Central memory CD8-positive, alpha-beta T cell (primary cell): ENCODE measurements at places on chromosomes 6 and 20.
A peak's percentile ranks its signal among the peaks of the same experiment; 100 is the strongest.

DNA sequence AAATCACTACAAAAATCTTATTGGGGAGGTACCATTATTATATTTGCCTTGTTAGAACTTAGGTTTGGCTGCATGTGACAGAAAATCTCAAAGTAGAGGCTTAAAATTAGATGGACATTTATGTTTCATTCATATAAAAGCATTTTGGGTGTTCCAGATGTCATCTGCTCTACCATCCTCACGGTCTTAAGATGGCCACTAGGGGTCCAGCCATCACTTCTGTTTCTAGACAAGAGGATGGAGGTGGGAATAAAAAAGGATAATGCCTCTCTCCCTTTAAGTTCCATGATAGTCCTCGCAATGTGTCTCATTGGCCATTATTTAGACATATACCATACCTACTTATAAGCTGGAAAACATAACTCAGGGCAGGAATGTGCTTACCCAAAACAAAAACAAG is 929.5 kb downstream of the KIF16B start:
- no peak overlapping the region for H3K4me3 ChIP-seq
- no peak overlapping the region for H3K27ac ChIP-seq
- DNase-seq: no peak
- peaks cover 2% of the 10 kb centered on the region for H3K36me3 ChIP-seq
- no peaks in the 10 kb centered on the region for H3K4me1 ChIP-seq

DNA sequence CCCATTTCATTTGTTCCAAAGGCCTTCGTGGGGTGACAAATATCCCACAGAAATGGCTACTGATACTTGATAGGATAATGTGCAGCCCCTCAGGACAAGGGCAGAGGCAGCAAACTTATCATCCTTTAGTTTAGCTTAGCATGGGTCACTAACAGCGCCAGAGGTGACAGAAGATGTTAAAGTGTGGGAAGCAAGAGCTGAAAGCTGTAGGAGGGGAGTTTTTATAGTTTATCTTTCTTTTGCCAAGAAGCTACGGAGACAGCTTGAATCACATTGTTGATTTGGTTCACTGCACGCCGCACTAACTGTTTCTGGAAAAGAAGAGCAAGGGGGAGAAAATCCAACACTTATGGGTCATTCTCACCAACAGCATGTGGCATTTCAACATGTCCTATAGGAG is 773.9 kb upstream of the MMS22L start:
- H3K27ac ChIP-seq: no peak overlapping the region
- H3K36me3 ChIP-seq: no peaks in the 10 kb centered on the region
- H3K4me3 ChIP-seq: no peak overlapping the region
- no peak for DNase-seq
- H3K4me1 ChIP-seq: no peaks in the 10 kb centered on the region

- DNase-seq: no peak
- H3K27ac ChIP-seq: peak overlapping the region; percentile 54
- H3K4me1 ChIP-seq: no peaks in the 10 kb centered on the region
- no peaks in the 10 kb centered on the region for H3K36me3 ChIP-seq
- H3K4me3 ChIP-seq: no peak overlapping the region
Observed at GRCh38 chr20:43682446-43682845, 15.5 kb downstream of the MYBL2 start.

- no peak overlapping the region for H3K4me3 ChIP-seq
- no peaks in the 10 kb centered on the region for H3K4me1 ChIP-seq
- no peak for DNase-seq
Observed at GRCh38 chr6:43658161-43658560, 13.3 kb downstream of the RSPH9 start.

DNA sequence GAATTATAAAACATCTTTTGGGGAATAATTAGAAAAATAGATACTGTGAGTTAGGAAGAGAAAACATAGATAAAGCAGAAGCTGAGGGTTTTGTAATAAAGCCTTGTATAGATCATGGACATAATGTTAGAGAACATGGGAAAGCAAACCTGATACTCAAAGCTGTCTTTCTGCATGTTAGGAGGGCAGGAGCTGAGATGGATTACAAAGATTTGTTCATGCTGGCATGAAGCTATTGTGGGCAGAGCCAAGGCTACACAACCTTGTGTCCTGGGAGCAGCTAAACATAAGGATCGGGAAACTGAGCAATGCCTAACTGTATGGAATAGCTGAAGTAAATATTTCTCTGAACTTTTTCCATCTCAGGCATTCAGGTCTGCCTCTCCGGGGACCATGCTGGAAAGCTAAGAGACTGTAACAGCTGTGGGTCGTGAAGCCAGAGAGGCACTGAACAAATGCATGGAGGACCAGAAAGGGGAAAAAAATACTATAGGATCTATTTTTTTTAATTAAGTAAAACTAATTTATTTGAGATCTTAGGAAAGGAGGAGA is 28.2 kb upstream of the CNKSR3 start:
- peaks cover 16% of the 10 kb centered on the region for H3K27me3 ChIP-seq
- H3K36me3 ChIP-seq: no peaks in the 10 kb centered on the region
- H3K4me1 ChIP-seq: no peaks in the 10 kb centered on the region
- H3K27ac ChIP-seq: no peak overlapping the region

DNA sequence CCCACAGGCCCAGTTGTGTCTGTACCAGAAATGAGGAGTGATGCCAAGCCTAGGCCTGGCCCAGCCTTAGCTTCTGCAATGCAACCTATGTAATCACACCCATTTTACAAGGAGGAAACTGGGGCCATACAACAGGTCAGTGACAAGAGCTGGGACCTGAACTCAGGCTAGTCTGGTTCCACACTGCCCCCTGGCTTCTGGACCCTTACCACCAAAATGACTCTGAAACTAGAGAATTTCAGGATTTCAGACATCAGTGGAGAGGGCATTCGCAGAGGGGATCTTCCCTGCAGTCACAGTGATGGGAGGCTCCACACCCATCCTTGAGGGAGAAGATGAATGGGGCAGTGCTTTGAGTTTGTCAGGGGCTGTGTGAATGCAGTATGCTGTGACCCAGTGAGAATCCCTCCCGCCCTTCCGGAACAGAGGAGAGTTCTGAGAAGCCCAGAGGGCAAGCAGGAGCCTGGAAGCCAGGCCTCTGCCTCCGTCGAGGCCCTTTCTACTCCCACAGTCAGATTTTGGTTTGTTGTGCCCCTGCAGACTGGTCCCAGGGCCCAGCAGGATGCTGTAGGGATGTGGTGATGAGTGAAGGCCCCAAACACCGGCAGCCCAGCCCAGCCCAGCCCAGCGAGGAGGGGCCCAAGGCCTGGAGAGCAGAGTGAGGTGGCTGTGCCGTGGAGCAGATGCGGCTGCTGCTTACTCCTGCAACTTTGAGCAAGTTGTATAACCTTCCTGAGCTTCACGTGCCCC is 48.1 kb upstream of the MYL9 start:
- no peaks in the 10 kb centered on the region for H3K27me3 ChIP-seq
- peaks cover 44% of the 10 kb centered on the region for H3K4me1 ChIP-seq
- no peak for DNase-seq
- peaks cover 6% of the 10 kb centered on the region for H3K36me3 ChIP-seq
- no peak overlapping the region for H3K27ac ChIP-seq

DNA sequence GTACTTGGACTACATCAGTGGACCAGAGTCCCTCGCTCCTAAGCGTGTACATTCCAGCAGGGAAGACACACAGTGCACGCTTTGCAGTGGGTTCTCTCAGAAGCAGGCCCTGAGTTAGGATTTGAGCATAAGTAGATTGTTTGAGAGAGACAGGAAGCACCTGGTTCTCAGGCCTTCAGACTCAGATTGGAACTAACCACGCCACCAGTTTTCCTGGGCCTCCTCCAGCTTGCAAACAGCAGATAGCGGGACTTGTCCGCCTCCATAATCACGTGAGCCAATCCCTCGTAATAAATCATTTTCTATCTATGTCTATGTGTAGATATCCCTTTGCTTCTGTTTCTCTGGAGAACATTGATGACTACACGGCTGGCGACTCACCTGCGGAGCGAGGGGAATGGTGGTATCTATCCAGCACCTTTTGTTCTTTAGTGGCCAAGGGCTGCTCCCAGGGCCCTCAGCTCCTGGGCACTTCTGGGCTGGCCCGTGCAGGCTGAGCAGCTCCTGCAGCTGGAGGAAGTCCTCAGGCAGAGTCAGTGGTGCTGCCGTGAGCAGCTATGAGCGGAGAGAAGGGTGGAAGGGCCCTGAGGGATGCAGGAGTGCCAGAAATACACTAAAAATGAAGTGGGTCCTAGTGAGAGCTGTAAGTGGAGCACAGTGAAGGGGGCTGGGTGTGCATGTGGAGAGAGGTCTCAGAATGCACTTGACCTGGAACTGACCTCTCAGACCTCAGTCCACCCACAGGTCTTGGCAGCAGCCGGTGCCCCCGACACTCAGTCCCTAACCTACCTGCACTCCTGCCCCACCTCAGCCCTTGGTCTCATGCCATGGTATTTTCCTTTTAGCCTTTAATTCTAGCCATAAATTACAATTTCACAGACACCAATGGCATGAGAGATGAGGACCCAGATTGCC is 76.9 kb downstream of the STK35 start:
- H3K27ac ChIP-seq: no peak overlapping the region
- no peak for DNase-seq
- H3K4me1 ChIP-seq: no peaks in the 10 kb centered on the region

- H3K4me1 ChIP-seq: peaks cover 32% of the 10 kb centered on the region
- H3K36me3 ChIP-seq: no peaks in the 10 kb centered on the region
- no peak for DNase-seq
- no peak overlapping the region for H3K4me3 ChIP-seq
Observed at GRCh38 chr6:20180935-20181334, 31.3 kb downstream of the MBOAT1 start.

- DNase-seq: no peak
- peaks cover 3% of the 10 kb centered on the region for H3K36me3 ChIP-seq
- H3K4me1 ChIP-seq: peaks cover 53% of the 10 kb centered on the region
- H3K4me3 ChIP-seq: no peak overlapping the region
Observed at GRCh38 chr6:16706911-16707783, 54.1 kb downstream of the ATXN1 start.
